ENCODE measurements at places on chromosomes 2 and 18.

DNA sequence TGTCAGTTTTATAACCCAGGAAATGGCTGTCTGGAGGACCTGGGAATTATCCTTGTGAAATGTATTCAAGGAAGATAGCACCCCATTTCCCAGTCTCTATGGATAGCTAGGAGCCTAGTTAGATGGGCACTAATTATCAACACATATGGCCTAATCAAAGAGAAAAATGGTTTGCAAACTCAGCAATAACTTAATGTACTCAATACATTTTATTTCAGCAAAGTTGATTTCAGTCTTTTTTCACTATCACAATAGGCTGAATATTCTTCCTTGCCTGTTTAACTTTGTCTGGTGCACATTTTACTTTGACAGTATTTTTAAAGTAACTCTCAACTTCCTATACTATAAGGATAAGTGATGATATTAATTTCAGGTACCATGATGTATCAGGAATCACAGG is 756.3 kb downstream of the CCDC85A start:
- no peak for DNase-seq

- DNase-seq, result no peak
Measured at GRCh38 chr2:203997980-203998809, 61.6 kb downstream of the ICOS start.

GRCh38 chr2:142131010-142131669 is at the start of gene LRP1B:
Gene LRP1B, minus strand, starts transcription at chr2:142131016. Its CDS starts 287 bp downstream, at chr2:142130729.
- peak; percentile 46 for DNase-seq

DNA sequence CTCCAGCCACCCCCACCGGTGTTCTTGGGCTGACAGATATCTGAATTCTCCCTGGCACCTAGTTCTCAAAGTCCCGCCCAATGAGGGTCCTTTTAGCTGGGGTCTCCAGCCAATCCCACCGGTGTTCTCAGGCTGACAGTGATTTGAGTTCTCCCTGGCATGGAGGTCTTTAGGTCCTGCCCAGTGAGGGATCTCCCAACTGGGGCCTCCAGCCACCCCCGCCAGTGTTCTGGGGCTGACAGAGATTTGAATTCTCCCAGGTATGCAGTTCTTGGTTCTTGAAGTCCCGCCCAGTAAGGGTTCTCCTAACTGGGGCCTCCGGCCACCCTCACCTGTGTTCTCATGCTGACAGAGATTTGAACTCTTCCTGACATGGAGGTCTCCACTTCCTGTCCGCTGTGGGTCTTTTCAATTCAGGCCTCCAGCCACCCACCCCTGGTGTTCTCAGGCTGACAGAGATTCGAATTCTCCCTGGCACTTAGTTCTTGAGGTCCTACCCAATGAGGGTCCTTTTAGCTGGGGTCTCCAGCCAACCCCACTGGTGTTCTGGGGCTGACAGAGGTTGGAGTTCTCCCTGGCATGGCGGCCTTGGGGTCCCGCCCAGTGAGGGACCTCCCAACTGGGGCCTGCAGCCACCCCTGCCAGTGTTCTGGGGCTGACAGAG is 154.6 kb downstream of the ANKRD36 start:
- no peak for DNase-seq

DNA sequence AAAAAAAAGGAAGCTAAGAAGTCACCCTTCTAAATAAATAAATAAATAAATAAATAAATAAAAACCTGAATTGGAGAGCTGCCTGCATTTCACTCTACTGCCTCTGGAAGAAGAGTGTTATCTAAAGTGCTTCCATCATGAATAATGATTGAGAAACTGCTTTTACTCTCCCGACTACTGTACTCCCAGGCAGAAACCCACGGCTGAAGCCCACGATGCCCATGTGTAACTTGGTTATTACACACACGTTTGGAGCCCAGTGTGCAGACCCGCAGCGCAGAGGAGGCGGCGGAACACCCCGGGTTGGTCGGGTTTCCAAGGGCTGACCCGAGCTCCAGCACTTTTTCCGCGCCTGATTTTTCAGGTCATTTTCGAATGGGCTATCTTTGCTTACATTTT is 697 bp upstream of the SPATS2L start:
- peak; percentile 34 for DNase-seq

GRCh38 chr2:19911808-19912509 is 10.2 kb upstream of the TTC32 start:
- DNase-seq, result no peak

DNA sequence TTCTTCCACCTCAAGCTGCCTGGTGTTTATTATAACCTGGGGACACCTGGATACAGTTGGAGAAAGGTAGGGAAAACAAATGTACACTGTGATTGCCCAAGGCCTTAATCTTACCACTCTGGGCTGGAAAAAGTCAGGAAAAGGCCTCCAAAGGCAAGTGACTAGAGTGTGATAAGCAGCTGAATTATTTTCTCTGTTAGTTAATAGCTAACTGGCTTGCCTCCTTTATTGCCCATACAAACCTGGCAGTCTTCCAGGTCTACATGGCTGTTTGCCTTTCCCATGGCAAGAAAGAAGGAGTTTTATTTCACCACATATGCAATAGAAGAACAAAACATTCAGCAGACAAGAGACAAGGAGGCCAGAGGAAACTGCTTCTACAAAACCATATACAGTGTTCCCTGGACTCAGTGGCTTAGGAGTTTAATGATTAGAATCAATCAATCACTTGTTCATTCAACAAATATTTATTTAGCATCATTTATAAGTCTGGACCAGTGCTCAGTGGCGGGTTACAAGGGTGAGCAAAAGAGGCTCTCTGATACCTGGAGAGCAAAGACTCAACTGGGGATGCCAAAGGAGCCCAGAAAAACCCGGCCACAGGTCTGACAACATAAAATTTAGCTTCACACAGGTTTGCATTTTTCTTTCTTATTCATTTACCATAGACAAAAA is 27.5 kb upstream of the SUCLG1 start:
- DNase-seq, result no peak

GRCh38 chr2:162106146-162106551 is 32.1 kb upstream of the DPP4 start:
- DNase-seq, result no peak

DNA sequence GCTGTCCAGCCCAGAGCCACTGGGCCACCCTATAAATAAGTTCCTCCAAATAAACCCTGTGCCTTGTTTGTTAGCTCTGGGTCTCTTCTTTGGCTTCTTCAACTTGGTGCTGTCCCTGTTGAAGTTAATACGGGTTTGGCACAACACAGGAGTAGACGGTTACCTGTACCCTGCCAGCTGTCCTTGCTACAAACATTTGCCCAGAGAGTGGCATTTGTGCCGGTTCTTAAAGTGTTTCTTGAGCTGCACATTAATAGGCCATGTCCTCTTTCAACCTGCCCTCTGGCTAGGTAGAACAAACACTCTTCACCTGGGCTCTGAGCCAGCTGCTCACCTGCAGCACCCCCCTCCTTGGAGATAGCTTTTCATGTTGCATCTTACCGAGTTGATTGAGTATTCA is 139.2 kb downstream of the NEDD4L start:
- DNase-seq, result no peak
